ENCODE measurements at places on chromosomes 11 and 22.

- DNase-seq: no peak
Observed at GRCh38 chr11:121961321-121961801, 154.7 kb downstream of the BLID start.

GRCh38 chr11:130999992-131000770 is 83.9 kb upstream of the SNX19 start:
- DNase-seq: no peak

- DNase-seq: no peak
Observed at GRCh38 chr11:106723071-106723470, 295.2 kb downstream of the GUCY1A2 start.

GRCh38 chr11:66617155-66617834 is 865 bp downstream of the RBM14 start:
- peak; percentile 40 for DNase-seq

GRCh38 chr22:40036591-40037225 is 42.0 kb downstream of the FAM83F start:
- DNase-seq: peak; percentile 25

DNA sequence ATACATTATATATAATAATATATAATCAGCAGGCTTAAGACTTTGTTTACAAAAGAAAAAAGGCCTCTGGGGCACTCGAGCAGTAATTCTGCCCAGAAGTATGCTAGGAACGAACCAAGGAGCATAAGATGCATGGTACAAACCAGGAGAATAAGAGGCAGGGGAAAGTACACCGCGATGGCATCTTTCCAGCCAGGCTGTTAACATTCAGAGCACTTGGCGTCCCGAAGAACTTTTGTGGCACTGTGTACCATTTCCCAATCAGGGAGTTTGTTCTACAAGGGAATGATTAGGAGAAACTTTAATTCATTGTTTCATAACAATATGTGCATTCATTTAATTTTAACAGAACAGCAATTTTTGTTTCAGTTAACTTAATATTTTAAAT is 125.1 kb downstream of the WT1 start:
- DNase-seq: no peak

DNA sequence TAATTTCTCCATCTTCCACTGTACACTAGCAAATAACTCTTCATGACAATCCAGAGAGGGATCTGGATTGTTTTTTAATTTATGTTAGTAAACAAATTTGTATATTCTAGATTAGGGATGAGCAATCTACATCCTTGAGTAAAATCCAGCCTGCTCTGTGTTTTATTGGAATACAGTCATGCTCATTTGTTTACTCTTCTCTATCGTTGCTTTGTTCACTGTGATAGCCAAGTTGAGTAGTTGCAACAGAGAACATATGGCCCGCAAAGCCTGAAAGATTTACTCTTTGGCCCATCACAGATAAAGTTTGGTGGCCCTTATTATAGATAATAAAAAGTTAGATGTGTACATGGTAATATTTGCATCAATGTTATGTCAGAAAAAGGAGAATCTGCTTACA is 6.2 kb upstream of the BLID start:
- DNase-seq: no peak

DNA sequence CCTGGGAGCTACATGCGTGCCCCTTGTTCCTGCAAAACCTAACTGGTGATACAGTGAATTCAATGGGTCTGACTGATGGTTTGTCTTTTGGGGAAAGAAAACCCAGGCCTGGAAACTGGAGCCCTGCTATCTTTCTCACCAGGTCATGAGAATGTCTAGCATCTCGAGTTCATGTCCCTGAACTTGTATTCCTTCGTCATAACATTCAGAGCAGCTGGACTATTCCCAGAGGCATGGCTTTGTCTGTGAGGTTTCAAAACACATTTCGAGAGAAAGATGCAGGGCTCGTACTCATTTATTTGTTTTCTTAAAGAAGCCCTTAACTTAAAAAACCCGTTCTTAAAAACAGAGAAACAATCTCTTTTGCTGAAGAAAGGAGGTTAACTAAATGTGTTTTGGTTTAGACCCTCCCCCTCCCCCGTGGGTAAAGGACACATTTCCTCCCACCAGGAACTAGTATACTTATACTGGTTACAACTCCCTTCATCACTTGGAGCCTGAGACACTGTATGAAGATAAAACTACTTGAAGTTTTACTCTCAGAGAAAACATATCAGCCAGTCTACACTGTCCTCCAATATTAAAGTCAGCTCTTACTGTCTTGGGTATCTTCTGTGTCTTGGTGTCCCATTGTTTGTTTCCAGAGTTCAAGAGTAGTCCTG is 43.2 kb downstream of the ME3 start:
- DNase-seq: no peak

- DNase-seq: no peak
Observed at GRCh38 chr22:30408388-30409102, 11.7 kb downstream of the SEC14L2 start.

- no peak for DNase-seq
Observed at GRCh38 chr22:31575190-31575589, 78.9 kb downstream of the SFI1 start.

Data from stimulated activated naive CD4-positive, alpha-beta T cell (primary cell).